Cortex of kidney (tissue), 1 donor: ENCODE measurements at places on chromosomes 4 and X.

- no peak for DNase-seq
These were observed 64.0 kb downstream of the PTTG2 start for GRCh38 chr4:38024206-38024509.

DNA sequence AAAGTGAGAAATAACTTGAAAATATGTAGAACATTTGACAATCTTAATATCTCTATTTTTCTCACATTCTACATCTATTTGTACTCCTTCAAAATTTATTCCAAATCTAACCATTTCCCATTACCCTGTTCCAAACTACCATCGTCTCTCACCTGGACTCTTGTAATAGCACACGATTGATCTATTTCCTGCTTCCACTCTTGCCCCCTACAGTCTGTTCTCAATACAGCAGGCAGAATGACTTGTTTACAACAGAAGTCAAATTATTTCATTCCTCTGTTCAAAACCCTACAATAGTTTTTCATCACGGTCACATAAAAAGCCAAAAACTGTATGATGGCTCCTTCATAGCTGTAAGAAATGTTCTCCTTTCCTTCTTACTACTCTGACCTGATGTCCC, 21.1 kb upstream of the LUZP4 start:
- no peak for DNase-seq

- no peak for DNase-seq
These were observed 39.8 kb upstream of the TADA2B start for GRCh38 chr4:7003176-7003878.

- no peak for DNase-seq
These were observed 1.6 kb upstream of the EXOC1 start for GRCh38 chr4:55851885-55852284.

GRCh38 chr4:98626350-98626749, 32.1 kb downstream of the TSPAN5 start:
- no peak for DNase-seq

DNA sequence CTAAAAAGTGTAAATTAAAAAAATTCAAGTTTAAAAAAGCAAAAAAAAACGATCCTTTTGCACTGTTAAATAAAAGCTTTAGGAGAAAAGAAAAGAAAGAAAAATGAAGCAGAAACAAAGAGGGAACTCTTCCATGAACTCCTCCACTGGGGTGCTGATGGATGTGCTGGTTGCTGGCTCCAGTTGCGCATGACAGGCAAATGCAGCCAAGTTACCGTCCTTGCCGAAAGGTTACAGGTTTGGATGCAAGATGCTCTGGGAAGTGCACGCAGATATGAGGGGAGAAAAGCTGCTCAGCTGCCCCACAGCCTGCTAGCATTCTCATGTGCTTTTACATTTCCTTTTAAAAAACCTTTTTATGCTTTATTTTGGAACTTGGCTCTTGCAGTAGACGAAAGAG, 58.5 kb downstream of the HADH start:
- no peak for DNase-seq

- no peak for DNase-seq
These were observed 691.9 kb downstream of the TECRL start for GRCh38 chr4:63717384-63717783.

- no peak for DNase-seq
These were observed 129.1 kb upstream of the PACRGL start for GRCh38 chr4:20570981-20571715.

- no peak for DNase-seq
These were observed 41.0 kb downstream of the ACSL1 start for GRCh38 chr4:184784628-184785257.

DNA sequence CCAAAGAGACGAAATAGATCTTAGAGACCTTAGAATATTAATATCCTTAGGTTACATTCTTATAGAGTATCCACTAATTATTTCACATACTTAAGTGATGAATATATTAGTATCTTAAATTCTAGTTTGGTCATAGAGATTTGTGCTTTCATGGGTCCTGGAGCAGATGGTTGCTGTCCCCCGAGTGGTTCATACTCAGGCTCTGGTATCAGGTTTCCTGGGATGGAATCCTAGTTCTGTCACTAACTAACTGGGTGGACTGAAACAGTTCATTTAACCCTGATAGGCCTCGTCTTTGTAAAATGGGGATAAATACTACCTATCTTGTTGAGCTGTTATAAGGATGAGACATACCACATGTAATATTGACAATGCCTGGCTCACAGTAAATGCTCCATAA, 264.6 kb downstream of the TENM3 start:
- no peak for DNase-seq

DNA sequence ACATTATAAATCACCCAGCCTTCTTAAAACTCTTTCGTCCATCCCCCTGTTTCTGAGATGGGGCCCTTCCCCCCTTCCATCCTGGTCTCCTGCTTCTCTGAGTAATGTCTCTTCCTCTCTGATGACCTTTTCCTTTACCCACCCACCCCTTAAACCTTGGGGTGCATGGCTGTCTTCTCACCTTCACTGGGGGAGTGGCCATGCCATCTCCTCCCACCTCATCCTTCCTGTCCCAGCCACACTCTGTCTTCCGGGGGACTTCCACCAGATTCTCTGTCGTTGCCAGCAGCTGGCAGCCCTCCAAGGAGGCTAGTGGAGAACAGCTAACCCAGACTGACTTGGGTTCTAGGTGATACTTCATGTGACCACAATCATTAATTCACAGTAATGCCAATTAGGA, 83.2 kb upstream of the SCML1 start:
- DNase-seq, result no peak

GRCh38 chrX:67545036-67545821, 1.4 kb downstream of the AR start:
- no peak for DNase-seq

GRCh38 chr4:188109157-188109755, at the start of gene TRIML2:
Gene TRIML2, minus strand, starts transcription at chr4:188109603. Its CDS starts 4,235 bp downstream, at chr4:188105368.
- no peak for DNase-seq

DNA sequence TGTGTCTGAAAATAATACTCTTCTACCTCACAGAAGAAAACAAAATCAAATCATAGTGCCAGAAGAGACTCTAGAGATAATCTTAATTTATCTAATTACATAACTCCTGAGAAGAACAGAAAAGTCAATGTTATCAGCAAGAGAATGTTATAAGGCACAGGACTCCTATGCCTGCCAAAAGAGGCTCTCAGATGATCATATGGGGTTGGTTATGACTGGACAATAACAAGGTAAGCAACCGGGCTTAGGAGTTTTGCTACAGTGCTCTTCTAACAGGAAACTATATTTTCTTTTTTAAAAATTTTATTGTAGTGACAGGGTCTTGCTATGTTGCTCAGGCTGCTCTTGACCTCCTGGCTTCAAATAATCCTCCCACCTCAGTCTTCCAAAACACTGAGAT, 3.5 kb upstream of the C4orf17 start:
- no peak for DNase-seq

DNA sequence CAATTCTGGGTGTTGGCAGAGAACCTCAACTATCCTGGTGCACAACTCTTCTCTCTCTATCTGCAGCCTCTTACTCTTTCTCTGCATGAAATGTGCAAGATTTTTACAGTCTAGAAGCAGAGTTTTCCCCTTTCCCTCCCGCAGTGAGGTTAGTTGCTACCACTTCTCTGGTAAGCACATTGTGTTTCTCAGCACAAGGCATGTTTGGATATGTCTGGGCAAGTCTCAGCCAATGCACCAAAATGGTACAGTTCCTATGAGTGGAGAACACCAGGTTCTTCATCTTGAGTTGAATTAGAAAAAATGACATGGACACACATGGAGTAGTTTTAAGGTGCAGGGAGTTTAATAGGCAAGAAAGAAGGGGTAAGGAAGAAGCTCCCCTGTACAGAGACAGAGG, 187.0 kb downstream of the CCNG2 start:
- DNase-seq, result no peak

GRCh38 chr4:157172011-157172410, 48.5 kb upstream of the GRIA2 start:
- no peak for DNase-seq

DNA sequence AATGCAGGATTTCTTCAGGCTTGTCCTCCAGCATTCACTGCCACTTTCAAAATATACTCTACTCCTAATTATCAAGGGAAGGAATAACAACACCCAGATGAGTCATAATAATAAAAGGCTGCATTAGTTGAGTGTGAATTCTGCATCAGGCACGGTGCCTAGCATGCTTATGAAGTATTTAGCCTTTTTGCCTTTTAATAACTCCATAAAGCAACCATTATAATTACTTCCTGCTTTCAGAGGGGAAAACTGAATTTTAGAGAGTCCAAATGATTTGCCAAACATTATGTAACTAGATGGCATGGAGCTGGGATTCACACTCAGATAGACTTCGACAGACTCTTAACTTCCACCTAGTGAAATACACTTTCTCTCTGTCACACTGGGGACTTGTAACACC, 2365.5 kb downstream of the PCDH7 start:
- DNase-seq, result no peak

- DNase-seq, result no peak
These were observed 5.9 kb downstream of the NSUN7 start for GRCh38 chr4:40755616-40756015.

DNA sequence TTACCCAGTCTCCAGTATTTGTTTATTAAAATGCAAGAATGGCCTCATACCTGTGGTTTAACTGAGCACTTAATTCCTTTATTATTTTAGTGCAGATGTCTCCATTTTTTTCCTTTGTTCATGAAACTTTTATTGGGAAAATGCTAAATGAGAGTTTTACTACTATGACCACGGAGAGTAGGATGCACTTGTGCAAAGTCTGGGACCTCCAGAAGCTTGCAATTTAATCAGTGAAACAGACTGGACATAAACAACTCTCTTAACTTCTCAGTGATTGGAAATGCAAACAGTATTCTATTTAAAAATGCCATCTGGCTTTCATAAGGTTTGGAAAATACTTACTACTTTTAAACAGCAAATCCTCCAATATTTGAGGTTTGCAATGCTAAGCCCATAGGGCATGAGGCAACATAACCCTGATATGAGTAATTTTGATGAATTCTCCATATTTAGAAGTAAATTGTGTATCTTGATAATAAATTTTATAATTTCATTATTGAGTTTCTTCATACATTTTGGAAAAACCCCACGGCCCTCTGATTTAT, 718.7 kb upstream of the MAGEB2 start:
- DNase-seq, result no peak

DNA sequence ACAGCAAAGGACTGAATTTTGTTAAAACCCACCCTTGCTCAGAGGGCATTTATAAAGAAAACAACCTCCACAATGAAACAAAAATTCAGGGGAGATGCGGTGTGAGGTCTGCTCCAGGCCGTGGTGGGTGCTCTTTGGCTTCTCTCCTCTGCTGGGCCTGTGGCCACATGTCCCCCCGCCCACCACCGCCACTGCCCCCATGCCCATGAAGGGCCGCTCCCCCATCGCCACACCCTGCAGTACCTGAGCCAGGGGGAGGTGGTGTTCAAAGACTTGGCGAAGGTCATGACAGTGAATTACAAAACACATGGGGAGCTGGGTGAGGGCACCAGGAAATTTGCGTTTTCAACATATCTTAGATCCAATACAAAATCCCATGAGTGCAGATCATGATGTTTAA, 14.2 kb upstream of the CFAP299 start:
- DNase-seq, result no peak

GRCh38 chrX:53715346-53715924, 28.9 kb upstream of the HUWE1 start:
- no peak for DNase-seq

- DNase-seq, result no peak
These were observed 1468.0 kb downstream of the C4orf33 start for GRCh38 chr4:130563889-130564418.

GRCh38 chr4:110062166-110062565, 136.2 kb downstream of the ELOVL6 start:
- DNase-seq, result no peak

- DNase-seq, result no peak
These were observed 87.6 kb upstream of the SLC4A4 start for GRCh38 chr4:71251261-71251660.
